ENCODE measurements at places on chromosomes 6 and 20. TPM values are rescaled to one million over a fixed set of nuclear protein-coding genes. Genes with fewer than 3 reads are reported as not detected.

CFB gene
- total RNA-seq, result 0.86 TPM

OSTM1 gene
- 12.4 TPM for total RNA-seq

ASIP gene
- total RNA-seq, result not detected

- DNase-seq, result no peak
Measured at GRCh38 chr20:61628901-61629601, 377.0 kb downstream of the CDH4 start.

GRCh38 chr6:34494973-34495372, 29.1 kb downstream of the PACSIN1 start:
- DNase-seq, result no peak

DNA sequence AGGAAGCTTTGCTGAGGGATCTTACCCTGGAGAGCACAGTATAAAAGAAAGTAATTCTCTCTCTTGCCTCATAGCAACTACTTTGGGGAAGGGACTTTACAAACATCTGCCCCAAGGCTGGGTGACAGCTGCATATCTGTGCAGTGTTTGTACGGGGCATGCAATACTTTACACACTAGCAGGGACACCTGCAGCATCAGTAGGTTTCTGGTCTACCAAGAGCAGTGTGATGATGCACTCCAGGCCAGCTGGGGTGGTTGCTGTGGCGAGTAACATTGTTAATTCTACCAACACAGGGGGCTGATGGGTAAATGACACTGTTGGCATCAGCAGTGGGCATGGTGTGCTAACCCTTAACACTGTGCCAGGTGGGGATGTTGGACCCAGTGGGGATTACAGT, 48.0 kb downstream of the ADTRP start:
- no peak for DNase-seq

GRCh38 chr6:169254456-169255316, 1.0 kb upstream of the THBS2 start:
- DNase-seq, result no peak

GRCh38 chr20:41654884-41655283, 36.7 kb upstream of the CHD6 start:
- DNase-seq, result peak; percentile 33

GRCh38 chr6:154138793-154139192, 99.8 kb downstream of the OPRM1 start:
- DNase-seq, result peak; percentile 3

DNA sequence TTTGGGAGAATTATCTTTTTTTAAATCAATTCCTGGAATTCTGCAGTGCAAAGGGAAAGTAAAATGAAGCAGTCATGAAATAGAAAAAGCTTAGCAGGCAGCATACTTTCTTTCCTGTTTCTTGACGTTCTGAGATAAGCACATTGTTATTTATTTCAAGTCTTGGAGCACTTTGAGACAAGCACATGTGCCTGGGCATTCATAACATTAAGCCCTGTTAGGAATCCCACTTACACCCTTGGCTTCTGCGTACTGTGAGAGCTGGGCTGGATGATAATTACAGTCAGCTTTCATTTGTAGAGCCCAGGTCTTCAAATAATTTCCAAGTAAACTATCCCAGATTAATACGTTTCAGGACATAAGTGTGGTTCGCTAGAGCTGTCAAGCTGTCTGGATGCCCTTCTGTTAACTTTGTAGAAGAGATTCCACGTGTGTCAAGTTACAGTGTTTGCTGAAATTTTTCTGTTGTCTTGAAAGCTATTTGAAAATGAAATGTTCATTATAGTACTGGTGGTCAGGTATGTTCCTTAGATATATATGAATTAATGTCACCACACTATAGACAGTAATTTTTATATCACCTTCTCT, 8.9 kb downstream of the FARS2 start:
- DNase-seq, result no peak

- DNase-seq, result peak; percentile 77
Measured at GRCh38 chr6:152380993-152381898, 255.9 kb downstream of the SYNE1 start.

DNA sequence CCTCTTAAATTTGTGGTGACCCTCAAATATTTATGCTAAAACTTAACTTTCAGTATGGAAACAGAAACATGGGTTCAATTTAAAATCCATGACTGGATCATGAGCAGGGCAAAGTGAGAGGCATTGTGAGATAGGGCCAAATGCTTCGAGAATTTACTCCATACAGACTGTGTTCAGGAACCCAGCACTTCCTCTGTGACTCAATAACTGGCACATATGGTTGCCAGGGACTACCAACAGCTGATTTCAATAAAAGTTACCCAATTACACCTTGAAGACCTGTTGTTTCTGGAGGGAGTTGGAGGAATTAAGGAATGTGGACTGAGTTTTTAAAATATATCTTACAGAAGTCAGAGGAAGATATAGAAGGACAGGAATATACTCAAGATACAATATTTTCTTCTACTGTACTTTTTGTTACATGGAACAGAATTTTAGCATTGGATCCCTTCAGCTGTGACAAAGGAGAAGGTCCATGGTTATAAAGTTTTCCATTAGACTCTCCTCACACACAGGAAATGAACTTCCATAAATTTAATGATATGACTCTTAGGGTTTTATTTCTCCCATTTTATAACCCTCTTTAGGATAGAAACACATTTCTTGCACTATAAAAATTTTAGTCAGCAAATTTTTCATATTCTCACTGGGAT, 258.5 kb downstream of the KHDC1L start:
- peak; percentile 68 for DNase-seq

- peak; percentile 17 for DNase-seq
Measured at GRCh38 chr6:6277413-6277812, 43.0 kb downstream of the F13A1 start.

DNA sequence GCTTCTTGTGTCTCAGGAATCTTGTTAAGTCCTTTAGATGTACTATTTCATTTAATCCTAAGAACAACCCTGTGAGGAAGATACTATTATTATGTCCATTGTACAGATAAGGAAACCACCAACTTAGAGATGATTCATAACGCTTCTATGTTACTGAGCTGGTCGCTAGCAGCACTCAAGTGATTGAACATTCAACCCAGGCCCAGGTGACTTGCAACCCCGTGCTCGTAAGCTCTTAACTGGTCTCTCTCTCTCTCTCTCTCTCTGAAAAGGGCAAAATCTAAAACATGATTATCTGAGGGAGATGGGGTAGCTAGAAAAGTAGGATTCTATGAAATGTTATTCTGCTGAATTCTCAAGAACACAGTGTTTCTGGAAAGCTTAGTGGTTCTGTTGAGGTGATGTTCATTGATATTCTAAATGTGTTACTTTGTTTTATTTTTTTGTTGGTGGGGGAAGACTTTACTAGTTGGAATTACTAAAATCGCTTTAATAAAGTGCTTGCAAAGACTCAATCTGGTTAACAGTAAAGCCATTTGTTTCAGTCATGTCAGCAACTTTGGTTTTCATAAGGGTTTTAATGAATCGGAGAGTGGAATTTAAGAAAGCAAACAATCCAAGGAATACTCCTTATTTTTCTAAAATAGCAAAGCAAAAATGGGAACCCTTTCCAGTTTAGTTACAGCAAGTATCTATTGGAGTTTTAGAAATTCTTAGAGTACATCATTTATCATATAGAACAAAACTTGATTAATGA, 265.0 kb upstream of the TAB2 start:
- DNase-seq, result no peak

DNA sequence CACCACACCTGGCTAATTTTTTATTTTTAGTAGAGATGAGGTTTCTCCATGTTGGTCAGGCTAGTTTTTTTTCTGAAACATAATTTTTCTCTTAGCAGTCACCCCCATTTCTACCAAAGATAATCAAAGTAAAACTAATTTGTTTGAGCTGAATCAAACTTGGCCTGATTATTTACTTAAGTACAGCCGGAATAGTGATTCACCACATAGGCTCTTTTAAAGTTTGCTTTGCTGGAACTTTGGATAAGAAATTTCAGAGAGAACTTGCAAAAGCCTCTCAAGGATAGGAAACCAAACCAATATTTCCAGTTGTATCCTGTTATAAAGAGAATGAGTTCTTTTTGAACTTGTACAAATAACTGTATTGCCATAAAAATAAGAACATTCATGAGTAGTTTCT, 105.0 kb upstream of the SYNCRIP start:
- peak; percentile 88 for DNase-seq

Measured in PC-3 (cell line).